ENCODE measurements at places on chromosomes 4 and X. TPM values are rescaled to one million over a fixed set of nuclear protein-coding genes. Genes with fewer than 3 reads are reported as not detected.

DNA sequence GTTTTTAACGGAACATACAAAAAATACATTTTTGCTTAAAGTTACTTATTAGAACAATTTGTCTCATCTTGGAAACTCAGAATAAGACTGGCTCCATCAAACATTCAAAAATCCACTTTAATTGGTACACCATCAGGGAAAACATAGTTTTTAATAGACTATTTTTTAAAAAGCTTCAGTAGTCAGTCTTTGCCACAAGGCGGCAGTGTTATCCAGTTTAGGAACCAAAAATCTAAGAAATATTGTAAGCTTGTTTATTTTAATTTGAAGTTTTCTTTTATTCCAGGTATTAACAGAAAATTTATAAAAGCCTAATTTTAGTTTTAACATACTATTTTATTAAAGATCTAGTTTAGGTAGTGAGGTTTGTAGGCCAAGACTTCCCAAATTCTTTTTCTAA is 107.7 kb downstream of the APOOL start:
- DNase-seq = no peak

DNA sequence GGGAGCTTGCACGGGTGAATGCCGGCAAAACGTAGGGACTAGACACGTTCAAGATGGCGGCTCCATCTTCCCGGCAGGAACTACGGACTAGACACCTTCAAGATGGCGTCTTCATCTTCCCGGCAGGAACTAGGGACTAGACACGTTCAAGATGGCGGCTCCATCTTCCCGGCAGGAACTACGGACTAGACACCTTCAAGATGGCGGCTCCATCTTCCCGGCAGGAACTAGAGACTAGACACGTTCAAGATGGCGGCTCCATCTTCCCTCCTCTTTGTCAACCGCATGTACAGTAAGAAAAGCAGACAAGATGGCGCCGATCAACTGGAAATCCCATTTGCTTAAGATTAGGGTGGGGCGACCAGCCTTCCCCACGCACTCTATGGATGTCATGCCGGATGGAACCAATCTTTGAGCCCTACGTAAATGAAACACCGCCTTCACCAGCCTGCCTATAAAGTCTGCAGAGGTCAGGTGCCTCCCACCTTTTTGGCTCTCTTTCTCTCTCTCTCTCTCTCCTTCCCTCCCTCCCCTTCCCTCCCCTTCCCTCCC is 222.4 kb downstream of the CRLF2 start:
- DNase-seq = peak; percentile 95

DNA sequence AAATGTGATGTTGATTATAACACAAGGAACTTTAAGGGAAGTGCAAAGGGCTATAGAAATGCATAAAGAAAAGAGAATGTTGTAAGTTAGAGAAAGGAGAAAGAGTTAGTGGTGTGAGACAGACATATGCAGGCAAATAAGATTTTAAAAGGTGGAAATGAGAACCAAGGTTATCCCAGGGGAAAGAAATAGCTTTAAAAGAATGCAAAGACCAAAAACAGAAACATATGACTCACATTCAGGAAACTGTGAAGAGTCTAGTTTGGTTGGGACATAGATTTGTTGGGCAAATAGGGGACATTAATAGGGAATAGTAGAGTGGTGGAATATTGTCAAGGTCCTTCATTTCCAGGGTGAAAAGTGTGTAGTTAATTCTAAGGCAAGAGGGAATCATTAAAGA is 52.4 kb downstream of the MAPK10 start:
- no peak for DNase-seq

Gene SOX3
- total RNA-seq = not detected

DNA sequence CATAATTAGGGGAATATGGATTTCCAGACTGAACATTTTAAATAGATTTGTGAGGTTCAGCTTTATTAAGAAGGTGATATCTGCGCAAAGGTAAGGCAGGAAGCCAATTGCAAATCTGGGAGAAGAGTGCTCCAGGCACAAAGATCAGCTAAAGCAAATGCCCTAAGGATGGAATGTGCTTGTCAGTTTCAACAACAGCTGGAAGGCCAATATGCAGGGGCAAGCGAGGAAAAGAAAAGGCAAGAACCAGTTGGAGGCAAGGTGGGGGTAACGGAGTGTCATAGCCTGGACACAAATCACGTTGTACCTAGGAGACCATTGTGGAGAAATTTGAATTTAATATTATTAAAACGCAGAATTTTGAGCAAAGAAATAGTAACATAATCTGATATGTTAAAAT is 1710.3 kb upstream of the PCDH7 start:
- no peak for DNase-seq

DNA sequence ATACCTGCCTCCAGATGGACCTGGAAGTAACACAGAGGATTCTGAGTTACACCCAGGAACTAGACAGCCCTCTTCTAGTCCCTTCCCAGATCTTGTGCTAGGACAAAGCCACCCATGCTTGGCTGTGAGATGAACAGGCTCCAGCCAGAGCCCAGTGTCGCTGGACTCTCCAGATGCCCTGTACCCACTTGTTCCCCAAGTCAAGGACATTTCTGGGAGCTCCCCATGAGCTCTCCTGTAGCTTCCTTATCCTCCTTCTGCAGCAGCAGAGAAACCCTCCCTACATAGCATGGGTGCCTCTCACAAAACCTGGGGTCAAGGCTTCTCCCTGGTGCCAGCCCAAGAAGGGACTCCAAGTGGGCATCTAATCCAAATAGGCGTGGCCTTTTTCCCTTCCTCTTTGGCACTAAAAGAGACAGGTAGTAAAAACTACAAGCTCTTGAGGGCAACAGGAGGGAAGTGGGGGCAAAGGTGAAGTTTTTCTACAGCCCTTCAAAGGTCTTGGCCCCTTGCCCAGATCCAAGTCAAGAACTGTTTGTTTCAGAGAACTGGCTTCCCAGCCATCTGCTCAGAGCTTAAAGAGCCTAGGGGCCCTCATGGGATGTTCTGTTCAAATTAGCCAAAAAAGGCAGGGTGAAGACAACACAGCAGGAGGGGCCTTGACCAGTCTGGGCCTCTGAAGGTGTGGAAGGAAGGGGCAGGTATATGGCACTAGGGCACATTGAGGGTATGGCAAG is 8.5 kb upstream of the ERCC6L start:
- no peak for DNase-seq

Gene PDZD4
- total RNA-seq = 2.9 TPM

- no peak for DNase-seq
Observed at GRCh38 chr4:86720508-86721068, 126.5 kb downstream of the PTPN13 start.

- no peak for DNase-seq
Observed at GRCh38 chr4:108116423-108117168, 52.1 kb downstream of the LEF1 start.

GRCh38 chr4:126361287-126361686 is 1046.5 kb downstream of the FAT4 start:
- DNase-seq = no peak

Gene TNIP3
- total RNA-seq = not detected

DNA sequence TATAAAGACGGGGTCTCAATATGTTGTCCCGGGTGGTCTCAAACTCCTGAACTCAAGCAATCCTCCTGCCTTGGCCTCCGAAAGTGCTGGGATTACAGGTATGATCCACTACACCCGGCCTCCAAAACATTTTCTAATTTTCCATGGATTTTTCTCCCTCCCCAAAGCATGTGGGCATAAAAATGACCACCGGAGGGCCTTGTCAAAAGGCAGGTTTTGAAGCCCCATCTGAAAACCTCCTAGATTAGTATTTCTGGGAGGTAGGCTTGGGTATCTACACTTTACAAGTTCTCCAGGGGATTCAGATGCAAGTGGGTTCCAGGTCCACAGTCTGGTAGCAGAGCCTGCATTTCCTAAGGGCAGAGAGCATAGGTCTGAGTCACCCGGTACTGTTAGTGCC is 1.4 kb upstream of the GPR173 start:
- DNase-seq = no peak

GRCh38 chr4:72951628-72952027 is 117.9 kb downstream of the COX18 start:
- no peak for DNase-seq

GRCh38 chr4:80336582-80336981 is 1.1 kb downstream of the CFAP299 start:
- DNase-seq = no peak

DNA sequence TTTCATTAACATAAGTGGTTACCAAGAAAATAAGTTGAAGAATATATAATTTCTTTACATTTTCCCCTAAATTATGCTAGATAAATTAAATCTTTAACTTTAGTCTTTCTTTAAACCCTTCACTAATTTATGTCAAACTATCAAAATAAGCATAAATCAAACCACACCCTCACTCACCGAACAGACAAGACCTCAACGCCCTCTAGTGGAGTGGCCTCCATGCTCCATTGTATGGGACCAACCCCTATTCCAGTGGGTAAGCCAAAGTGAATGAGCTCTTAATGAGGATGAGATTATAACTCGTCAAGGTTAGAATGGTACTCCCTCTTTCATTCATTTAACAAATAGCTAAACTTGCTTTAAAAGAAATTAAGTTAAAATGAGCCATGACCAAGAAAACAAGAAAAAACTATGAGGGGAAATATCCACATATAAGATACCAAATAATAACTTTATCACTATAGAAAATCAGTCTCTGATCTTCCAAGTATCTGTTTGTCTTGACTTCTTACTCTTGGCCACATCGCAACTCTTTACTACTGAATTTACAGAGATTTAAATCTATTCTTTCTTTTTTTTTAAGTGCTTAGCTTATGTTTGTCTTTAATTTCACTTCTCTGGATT is 15.6 kb upstream of the BBS12 start:
- peak; percentile 25 for DNase-seq

Gene CYP2U1
- 12.6 TPM for total RNA-seq

- no peak for DNase-seq
Observed at GRCh38 chr4:122313006-122313646, 65.7 kb upstream of the ADAD1 start.

Gene USP26
- total RNA-seq = not detected

GRCh38 chr4:155802190-155802959 is 43.6 kb downstream of the GUCY1B1 start:
- no peak for DNase-seq

Gene DOCK11
- total RNA-seq = 138 TPM

DNA sequence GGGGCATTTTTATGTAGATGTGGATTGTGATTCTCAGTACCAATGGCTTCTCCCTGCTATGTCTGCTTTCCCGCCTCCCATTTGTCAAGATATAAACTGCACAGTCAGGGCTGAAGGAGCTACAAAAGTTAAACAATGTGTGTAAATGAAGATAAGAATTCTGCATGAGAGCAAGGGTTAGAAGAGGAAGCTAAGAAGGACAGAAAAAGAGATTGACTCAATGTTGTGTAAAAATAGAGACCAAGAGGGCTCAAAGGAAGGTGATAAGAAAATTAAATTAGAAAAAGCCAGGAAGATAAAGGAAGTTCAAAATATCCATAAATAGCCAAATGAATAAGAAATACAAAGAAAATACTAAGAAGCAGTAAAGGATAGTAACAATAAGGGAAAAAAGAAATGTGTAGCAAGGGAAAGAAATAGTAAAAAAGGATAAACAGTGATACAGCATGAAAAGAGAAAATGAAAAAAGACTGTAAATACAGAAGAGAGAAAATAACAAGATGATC is 82.5 kb downstream of the AMELX start:
- DNase-seq = no peak

Gene GLOD5
- total RNA-seq = not detected

Gene CLRN2
- total RNA-seq = not detected

DNA sequence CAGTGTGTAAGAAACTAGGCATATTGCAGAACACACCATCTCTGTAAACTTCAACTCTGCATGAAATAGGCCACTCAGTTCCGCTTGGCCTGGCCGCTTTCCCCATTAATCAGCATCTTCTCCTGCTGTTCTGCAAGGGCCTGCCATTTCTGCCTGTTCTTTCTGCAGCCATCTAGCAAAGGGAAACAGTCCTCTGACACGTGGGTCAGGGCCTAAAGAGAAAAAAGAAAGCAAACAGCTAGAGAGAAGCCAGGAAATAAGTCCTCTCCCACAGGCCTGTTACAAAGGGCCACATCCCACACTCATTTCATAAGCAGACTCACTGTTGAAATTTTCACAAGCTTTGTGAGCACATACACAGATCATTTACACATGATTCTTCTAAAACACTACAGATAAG is 130.1 kb downstream of the PDE5A start:
- no peak for DNase-seq

DNA sequence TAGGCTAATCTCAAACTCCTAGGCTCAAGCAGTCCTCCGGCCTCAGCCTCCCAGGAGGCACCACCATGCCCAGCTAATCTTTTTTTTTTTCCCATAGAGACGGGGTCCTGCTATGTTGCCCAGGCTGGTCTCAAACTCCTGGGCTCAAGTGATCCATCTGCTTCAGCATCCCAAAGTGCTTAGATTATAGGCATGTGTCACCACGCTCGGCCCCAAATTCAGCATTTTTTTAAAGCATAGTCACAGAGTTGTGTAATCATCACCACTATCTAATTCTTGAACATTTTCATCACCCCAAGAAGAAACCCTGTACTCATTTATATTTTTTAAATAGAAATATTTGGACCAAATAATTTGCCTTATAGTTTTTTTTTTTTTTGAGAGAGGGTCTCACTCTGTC is 10.3 kb downstream of the CENPI start:
- DNase-seq = no peak

DNA sequence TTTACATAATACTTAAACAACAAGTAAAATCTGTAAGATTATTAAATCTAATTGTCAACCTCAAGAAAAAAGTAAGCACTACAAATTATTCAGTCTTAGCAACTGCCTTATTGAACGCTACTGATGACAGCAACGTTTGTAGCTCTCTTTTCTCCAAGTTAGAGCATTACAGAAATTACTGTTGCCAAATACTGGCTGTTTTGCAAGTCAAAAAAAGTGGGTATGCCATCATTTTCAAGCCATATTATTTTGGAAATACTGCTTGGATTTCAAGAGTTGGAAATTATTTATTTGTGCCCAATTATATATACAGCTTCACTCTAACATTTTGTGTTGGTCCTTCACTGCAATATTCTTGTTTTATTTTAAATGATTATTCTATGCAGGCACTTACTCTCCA is 221.7 kb downstream of the CXXC4 start:
- no peak for DNase-seq

Gene CT45A1
- total RNA-seq = not detected

GRCh38 chr4:176874721-176875445 is 82.2 kb upstream of the VEGFC start:
- DNase-seq = no peak

GRCh38 chr4:172716291-172716690 is 452.3 kb upstream of the GALNT7 start:
- DNase-seq = no peak

- no peak for DNase-seq
Observed at GRCh38 chr4:48162162-48162561, 28.1 kb upstream of the TXK start.

Data from breast epithelium (tissue), 4 donors.